GM04504 (cell line): ENCODE measurements at places on chromosomes 4 and X.

GRCh38 chr4:33411182-33411581 is 2691.0 kb downstream of the PCDH7 start:
- DNase-seq: no peak

DNA sequence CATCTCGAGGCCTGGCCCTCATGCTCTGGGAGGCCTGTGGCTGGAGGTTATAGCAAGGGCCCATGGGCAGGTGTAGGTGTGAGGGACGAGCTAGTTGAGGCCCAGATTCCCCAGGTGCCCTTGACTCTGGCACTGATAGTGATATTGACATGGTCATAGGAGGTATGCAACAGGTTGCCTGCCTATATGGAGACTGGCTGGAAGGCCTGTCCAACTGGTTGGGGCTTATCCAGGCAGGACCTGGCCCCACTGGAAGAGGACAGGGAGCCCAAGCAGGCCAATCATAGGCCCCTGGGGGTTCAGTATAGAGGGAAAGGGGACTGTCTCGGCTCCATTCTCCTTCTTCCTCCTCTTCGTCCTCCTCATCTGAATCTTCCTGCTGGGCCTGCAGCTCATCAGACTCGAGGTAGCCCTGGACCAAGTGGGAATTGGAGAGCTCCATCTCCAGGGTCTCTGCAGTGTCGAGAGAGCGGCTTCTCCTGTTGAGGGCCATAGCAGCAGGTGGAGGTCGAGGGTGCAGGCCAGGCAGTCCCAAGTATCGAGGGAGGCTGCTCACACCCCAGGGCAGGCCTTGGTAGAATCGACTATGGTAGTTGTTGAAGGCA is 15.3 kb downstream of the AMER1 start:
- no peak for DNase-seq

DNA sequence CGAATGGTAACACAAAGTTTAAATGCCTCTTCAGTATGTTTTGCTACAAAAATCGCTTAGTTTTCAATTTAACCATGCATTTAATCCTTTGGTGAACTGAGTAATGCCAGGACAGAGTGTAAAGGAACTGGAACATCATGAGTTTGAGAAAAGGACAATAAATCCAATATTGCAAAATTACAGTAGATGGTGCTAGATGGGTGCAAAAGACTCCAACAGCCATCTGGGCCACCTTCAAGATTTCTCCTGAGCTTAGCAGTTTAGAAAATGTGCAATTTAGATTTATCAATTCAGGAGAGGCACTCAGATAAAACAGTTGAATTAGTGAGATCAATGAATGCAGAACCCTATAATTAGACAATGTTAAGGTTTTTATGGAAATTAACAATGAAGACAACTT is 33.2 kb upstream of the MID1IP1 start:
- no peak for DNase-seq

- no peak for DNase-seq
Measured at GRCh38 chrX:41096339-41096955, 11.2 kb downstream of the USP9X start.

DNA sequence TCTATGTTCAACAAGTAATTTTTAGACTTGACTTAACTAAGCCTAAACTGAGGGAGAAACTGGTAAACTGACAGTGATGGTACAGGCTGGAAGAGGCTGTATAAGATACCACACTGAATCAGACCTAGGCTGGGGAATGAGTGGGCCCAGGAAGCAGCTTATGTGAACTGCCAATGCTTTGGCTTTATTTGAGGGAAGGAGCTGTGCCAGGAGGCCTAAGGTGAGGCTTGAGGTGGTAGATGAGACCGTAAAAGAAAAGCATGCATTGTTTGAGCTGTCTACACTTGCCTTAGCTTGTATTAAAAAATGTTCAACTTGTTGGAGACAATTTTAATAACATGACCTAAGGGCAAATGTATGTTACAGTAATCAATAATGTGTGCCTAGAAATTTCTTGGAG is 96.2 kb downstream of the RS1 start:
- DNase-seq: no peak

GRCh38 chrX:118523920-118524319 is 28.3 kb downstream of the DOCK11 start:
- DNase-seq: no peak

GRCh38 chr4:153483432-153484418 is 17.6 kb downstream of the TMEM131L start:
- no peak for DNase-seq

DNA sequence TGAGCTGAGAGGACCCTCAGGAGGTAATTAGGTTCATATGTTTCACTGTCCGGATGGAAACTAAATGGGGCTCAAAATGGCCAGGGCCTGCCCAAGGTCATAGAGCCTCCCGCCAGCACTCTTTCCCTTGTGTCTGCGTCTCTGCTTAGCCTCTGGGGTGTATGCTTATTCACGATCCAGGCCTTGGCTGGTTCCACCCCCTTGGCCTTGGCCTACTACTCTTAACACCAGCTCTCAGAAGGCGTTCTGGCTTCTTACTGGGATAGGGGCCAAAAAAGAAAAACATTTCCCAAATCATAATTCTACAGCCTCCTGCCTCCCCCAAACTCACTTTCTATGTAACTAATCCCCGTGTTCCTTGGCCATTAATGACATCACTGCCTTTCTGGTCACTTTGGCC is 68.8 kb downstream of the RTL5 start:
- no peak for DNase-seq

DNA sequence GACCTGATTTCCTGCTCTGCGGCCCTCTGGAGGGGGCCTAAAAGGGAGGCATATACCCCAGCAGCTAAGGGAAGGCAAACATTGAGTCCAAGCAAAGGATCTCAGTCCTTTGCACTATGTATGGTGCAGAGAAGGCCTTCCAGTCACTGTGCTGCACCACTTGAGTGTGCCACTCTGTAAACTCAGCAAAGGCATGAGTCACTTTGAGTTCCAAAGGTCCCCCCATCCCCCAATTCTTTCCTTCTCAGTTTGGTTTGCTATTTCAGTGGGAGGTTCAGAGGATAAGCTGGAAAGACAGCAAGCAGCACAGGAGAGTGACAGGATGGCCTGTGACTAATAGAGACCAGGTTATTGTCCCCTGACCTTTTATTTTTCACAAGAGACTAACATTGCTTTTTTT is 131.3 kb downstream of the FHDC1 start:
- DNase-seq: no peak

- DNase-seq: peak; percentile 24
Measured at GRCh38 chr4:40038977-40039376, 17.7 kb upstream of the N4BP2 start.

DNA sequence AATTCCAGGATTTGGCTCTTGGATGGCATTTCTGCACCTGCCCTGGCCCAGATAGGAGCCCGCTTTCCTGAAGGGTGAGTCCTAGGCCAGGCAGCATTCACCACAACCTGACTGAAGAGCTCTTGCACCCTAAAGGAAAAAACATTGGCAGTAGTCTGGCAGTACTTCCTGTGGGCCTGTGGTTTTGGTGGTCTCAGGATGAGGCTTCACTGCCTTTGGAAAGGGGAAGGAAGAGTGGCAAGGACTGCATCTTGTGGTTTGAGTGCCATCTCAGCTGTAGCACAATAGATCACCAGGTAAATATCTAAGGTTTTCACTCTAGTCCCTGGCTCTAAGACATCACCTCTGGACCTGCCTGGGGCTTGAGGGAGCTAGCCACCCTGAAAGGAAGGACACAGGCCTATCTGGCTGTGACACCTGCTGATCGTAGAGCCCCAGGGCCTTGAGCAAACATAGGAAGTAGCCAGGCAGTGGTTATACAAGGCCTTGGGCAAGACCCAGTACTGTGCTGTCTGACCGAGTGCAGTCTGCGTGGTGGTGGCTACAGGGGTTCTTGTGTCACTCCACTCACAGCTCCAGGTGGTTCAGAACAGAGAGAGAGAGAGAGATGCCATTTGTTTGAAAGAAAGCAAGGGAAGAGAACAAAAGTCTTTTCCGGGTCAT is 28.5 kb upstream of the PRRG1 start:
- DNase-seq: no peak

GRCh38 chr4:124817531-124817930 is 105.0 kb upstream of the ANKRD50 start:
- no peak for DNase-seq

DNA sequence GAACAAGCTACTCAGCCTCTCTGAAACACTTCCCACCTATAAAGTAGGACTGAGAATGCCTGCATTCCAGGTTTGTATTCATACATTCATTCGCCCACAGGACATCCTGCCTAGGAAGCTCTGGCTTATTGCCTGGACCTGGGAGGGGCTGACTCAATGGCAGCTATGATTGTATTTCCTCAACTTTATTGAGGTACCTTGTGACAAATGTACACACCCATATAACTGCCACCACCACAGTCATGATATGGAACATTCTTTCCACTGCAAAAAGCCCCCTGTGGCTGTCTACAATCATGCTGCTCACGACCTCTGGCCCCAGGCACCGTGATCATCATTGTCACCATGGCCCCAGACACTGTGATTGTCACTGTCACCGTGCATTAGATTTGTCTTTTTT is 68.3 kb downstream of the ABLIM2 start:
- DNase-seq: no peak
